ENCODE measurements at places on chromosomes 5 and 9. TPM values are rescaled to one million over a fixed set of nuclear protein-coding genes. Genes with fewer than 3 reads are reported as not detected.

DDX4 gene
- not detected for total RNA-seq

CHSY3 gene
- 0.28 TPM for total RNA-seq

TMEM252 gene
- total RNA-seq = not detected

SPINK13 gene
- total RNA-seq = not detected

HMCN2 gene
- total RNA-seq = 1.6 TPM

FOXD4L6 gene
- total RNA-seq = not detected

FAM81B gene
- total RNA-seq = not detected

MEGF9 gene
- 9.8 TPM for total RNA-seq

PCDHGB5 gene
- 5.8 TPM for total RNA-seq

TLX3 gene
- total RNA-seq = not detected

UQCRQ gene
- total RNA-seq = 509 TPM

ADAMTS16 gene
- total RNA-seq = not detected

OMD gene
- total RNA-seq = 0.40 TPM

COL15A1 gene
- total RNA-seq = 7.5 TPM

CATSPER3 gene
- 0.40 TPM for total RNA-seq

ADGRV1 gene
- 3.7 TPM for total RNA-seq

PCDHGC3 gene
- total RNA-seq = 38.8 TPM

PCDHB2 gene
- 2.2 TPM for total RNA-seq

TOMM5 gene
- total RNA-seq = 73.6 TPM

RNF208 gene
- total RNA-seq = 11.2 TPM

CNTRL gene
- 7.2 TPM for total RNA-seq

GEMIN5 gene
- total RNA-seq = 11.0 TPM

TMEM215 gene
- not detected for total RNA-seq

REEP2 gene
- 0.36 TPM for total RNA-seq

CXXC5 gene
- 22.6 TPM for total RNA-seq

NKD2 gene
- total RNA-seq = 1.1 TPM

GPR151 gene
- not detected for total RNA-seq

OR2S2 gene
- total RNA-seq = not detected

NIPAL4 gene
- total RNA-seq = 31.2 TPM

EIF4E1B gene
- not detected for total RNA-seq

DNLZ gene
- 12.1 TPM for total RNA-seq

GBGT1 gene
- total RNA-seq = 2.0 TPM

PPIC gene
- 44.7 TPM for total RNA-seq

IQGAP2 gene
- 4.2 TPM for total RNA-seq

PCDHA4 gene
- 0.20 TPM for total RNA-seq

FCHSD1 gene
- 5.8 TPM for total RNA-seq

ZNF366 gene
- 1.1 TPM for total RNA-seq

UIMC1 gene
- total RNA-seq = 14.9 TPM

PCDHA12 gene
- not detected for total RNA-seq

ZNF879 gene
- total RNA-seq = 1.2 TPM

ACOT12 gene
- not detected for total RNA-seq

ABCA1 gene
- total RNA-seq = 23.9 TPM

ZNF462 gene
- total RNA-seq = 25.9 TPM

IL13 gene
- total RNA-seq = not detected

BTNL8 gene
- total RNA-seq = not detected

ECM2 gene
- 0.56 TPM for total RNA-seq

CFAP157 gene
- total RNA-seq = not detected

PRDM9 gene
- total RNA-seq = not detected

PCDHA7 gene
- 0.08 TPM for total RNA-seq

BBLN gene
- total RNA-seq = 56.1 TPM

NELFB gene
- total RNA-seq = 36.7 TPM

MRPS30 gene
- total RNA-seq = 32.0 TPM

PCDHGB6 gene
- 3.0 TPM for total RNA-seq

TAF11L6 gene
- total RNA-seq = not detected

All from esophagus mucosa (tissue), 1 donor.